Activated CD8-positive, alpha-beta memory T cell treated with anti-CD3 and anti-CD28 coated beads, Interleukin-2, amount 50 U/mL, for 4 hours (primary cell): ENCODE measurements at places on chromosomes 4 and X.

- DNase-seq: no peak
These were observed 95.5 kb downstream of the NSUN7 start for GRCh38 chr4:40845154-40845835.

GRCh38 chrX:134544513-134545151 lies 84.7 kb downstream of the HPRT1 start:
- no peak for DNase-seq

GRCh38 chr4:115323106-115323707 lies 209.8 kb upstream of the NDST4 start:
- DNase-seq: no peak

DNA sequence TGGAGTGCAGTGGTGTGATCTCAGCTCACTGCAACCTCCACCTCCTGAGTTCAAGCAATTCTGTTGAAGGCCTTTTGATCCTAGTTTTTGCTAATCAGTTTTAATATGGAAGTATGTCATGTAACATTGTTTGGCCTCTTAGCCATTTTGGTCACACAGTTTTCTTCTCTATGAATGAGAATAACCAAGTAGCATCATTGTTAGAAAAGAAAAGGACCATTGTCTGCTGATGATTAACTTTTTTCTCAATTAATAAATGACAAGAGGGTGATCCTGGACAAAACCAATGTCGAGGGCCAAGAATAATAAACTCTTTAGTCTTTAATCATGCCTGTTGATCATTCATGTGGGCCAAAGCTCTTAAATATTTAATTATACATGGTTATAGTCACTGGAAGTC lies 289.3 kb upstream of the MAGEB2 start:
- DNase-seq: no peak

GRCh38 chr4:10622728-10623127 lies 61.8 kb downstream of the CLNK start:
- no peak for DNase-seq

DNA sequence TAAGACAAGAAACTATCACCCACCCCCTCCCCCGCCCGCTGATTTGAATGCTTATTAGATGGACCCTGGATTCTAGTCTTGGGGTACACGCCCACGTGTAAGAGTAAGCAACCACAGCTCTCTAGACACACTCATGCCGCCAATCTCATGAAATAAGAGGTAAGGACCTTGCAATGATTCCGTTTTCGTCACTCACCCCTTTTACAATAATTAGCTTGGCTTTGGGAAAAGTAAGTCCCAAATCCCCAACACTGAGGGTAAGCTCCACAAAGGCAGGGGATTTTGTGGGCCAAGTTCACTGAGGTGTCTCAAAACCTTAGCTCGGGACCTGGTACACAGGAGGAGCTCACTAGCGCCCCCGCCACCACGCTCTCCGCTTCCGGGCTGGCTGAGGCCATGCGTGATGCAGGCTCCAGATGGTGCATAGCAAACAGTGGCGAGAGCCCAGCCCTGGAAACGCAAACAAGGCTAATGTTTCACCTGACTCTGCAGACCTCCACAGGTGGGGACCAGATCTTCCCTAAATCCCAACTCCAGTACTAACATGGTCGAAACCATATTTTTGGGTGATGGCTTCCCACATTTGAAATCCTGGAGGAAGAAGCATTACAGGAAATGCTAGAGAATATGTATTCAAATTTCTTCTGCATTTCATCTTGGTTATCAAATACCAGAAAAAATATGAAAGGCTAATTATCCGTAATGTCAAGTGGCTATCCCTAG lies 4.1 kb downstream of the PLAC8 start:
- DNase-seq: peak; percentile 88

GRCh38 chrX:85590638-85591037 lies 211.2 kb upstream of the POF1B start:
- DNase-seq: no peak

DNA sequence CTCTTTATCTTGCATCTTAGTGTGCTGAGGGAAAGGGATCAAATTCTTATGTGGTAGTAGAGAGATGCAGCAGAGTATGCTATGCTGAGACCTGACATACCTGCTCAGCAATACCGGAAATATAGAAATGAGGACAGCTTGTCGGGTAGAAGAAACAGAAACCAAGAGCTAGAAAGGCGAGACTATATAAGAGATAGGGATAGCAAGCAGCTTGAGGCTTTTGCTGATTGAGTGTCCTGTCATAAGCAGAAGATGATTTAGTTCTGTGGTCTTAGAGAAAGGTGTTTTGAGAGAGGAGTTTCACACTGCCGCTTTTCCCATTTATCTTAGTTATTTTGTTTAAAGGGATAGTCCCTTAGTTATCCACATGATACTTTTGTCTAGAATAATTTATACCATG lies 31.7 kb downstream of the USP9X start:
- DNase-seq: no peak

DNA sequence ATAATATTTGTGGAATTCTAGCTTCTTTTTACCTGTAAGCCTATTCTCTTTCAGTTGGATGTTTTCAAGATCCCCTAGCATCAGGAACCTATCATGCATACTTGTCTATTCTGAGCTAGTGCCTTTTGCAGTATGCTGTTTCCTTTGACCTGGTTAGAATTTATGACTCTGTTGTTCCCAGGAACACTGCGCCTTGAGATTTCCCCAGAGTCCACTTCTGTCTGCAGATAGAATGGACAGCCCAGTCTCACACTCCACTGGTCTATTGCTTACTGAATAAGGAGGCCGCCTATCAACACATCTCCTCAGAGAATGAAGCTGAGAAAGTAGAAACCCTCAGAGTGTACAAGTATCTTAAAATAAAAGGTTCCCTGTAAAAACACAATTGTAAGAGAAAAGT lies 465.1 kb upstream of the GALNTL6 start:
- DNase-seq: no peak

- no peak for DNase-seq
These were observed 166.6 kb upstream of the SLC7A11 start for GRCh38 chr4:138408758-138409157.

DNA sequence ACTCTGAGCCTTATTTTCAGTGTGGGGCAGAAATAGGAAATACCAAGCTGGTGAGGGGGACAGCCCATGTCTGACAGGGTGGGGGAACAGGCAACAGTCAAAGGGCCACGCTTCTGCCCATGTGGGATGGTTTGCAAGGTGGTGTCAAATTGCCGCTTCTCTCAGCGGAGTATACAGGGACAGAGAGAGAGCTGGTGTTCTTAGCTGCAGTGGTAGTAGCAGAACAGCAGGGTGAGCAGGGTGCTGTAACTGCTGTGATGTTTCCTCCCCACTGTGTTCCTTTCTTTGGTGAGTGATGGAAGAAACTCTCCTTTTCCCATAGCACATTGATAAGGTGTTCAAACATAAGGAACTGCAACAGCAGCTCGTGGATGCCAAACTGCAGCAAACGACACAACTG lies 37.9 kb downstream of the RBBP7 start:
- no peak for DNase-seq

DNA sequence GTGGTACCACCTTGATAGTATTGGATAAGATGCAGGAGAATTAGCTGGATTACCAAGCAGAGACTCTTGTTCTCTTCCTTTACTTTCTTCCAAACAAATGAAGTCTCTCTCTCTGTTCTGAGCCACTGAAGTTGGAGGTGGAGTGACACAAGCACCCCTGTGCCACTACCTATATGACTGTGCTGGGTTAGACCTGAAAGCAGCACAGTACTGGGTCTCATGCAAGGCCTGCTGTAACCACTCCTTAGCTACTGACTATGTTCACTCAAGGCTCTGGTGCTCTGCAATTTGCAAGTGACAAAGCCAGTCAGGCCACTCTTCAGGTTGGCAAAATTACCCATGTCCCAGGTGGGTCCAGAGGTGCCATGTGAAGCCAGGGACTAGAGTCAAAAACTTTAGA lies 389.6 kb upstream of the MAOA start:
- no peak for DNase-seq

GRCh38 chr4:101331017-101331416 lies 16.3 kb downstream of the PPP3CA start:
- no peak for DNase-seq

- DNase-seq: no peak
These were observed 86.1 kb downstream of the USP46 start for GRCh38 chr4:52572936-52573485.

DNA sequence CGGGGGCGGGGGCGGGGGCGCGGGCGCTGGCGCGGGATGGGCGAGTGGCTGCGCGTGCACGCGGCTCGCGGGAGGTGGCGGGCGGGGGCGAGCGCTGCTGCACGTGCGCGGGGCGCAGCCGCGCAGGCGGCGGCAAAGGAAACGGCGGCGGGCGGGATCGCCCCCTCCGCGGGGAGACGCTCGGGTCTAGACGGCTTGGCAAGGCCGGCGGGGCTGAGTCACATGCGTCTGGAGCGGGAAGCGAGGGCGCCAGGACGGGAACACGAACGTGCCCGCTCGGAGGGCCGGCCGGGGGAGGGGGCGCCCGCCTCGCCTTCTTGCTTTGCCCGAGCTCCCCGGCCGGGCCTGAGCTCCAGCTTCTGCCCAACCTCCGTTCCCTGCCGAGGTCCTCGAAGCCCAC lies 4.3 kb upstream of the HAUS7 start:
- DNase-seq: peak; percentile 61

GRCh38 chr4:145189981-145190380 lies 9.6 kb upstream of the OTUD4 start:
- DNase-seq: no peak

- peak; percentile 34 for DNase-seq
These were observed 557.6 kb upstream of the DIPK2B start for GRCh38 chrX:45758319-45758718.

GRCh38 chr4:112282860-112283667 lies 2.6 kb downstream of the TIFA start:
- DNase-seq: no peak

GRCh38 chr4:177427192-177427591 lies 15.0 kb downstream of the AGA start:
- no peak for DNase-seq

- no peak for DNase-seq
These were observed 246.3 kb downstream of the PPP3CA start for GRCh38 chr4:101101072-101101471.

- DNase-seq: no peak
These were observed 269.7 kb upstream of the PCDH7 start for GRCh38 chr4:30450474-30450873.

DNA sequence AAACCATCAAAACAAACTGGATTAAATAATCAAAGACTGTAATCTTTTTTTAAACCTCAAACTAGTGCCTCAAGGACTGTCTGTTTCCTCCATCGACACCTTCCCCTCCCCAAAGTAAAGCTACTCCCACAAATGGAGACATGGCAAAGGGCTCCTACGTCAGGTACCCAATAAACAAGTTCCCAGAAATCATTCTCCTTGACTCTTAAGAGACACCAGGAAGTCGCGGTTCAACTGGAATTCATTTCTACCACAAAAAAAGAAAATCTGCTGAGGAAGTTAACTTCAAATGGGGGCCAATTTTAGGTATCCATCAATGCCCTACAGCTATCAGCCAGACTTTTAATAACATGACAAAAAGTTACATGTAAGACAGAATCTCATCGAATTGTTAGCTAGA lies 2.5 kb downstream of the RPS4X start:
- no peak for DNase-seq

GRCh38 chrX:73289039-73289438 lies 74.4 kb upstream of the NAP1L2 start:
- DNase-seq: no peak

- no peak for DNase-seq
These were observed 550.9 kb upstream of the BOD1L1 start for GRCh38 chr4:14178421-14178820.

- DNase-seq: no peak
These were observed 139.6 kb downstream of the CRLF2 start for GRCh38 chrX:1072637-1073377.

DNA sequence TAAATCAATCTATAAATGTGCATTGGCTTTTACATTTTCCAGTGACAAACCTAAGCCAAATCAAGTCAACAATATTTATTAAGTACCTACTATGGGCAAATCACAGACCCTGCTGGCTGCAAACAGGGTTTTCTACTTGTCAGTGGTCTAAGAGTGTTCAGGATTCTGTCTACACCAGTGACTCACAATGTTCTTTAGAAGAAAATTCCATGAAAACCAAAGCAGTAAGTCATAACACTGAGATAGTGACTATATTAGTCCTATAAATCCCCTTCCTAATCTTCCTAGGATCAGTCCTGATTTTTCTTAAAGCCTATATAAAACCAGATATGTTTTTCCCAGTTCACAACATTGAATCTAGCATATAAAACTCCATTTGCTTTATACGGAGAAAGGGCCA lies 69.7 kb downstream of the PPP3CA start:
- no peak for DNase-seq

DNA sequence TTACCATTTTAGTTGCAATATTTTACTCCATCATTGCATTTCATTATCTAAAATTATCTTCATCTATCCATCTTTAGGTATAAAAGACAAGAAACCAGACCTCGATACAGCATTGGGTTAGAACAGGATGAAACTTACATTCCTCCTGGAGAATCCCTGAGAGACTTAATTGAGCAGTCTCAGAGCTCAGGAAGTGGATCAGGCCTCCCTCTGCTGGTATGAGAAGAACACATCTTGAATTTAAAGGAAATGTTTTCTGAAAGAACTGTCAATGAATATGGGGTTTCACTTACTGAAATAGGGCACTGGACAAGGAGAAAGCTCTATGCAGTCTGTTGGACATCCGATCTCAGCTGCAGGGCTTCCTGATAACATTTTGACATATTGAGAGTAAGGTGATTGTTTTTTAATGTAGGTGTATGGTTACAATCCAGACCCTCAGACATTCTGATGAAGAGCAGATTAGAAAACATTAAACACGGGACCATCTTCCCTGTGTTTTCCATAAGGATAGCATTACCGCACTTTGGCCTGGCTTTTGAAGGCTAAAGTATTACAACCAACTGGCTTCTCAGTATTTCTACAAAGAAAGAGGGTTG lies 367.2 kb downstream of the BMPR1B start:
- no peak for DNase-seq

- no peak for DNase-seq
These were observed 9.0 kb downstream of the ABCE1 start for GRCh38 chr4:145107126-145107525.

GRCh38 chr4:147492761-147493160 lies 11.9 kb downstream of the EDNRA start:
- DNase-seq: no peak

- DNase-seq: no peak
These were observed 241.0 kb upstream of the POF1B start for GRCh38 chrX:85620466-85620865.

DNA sequence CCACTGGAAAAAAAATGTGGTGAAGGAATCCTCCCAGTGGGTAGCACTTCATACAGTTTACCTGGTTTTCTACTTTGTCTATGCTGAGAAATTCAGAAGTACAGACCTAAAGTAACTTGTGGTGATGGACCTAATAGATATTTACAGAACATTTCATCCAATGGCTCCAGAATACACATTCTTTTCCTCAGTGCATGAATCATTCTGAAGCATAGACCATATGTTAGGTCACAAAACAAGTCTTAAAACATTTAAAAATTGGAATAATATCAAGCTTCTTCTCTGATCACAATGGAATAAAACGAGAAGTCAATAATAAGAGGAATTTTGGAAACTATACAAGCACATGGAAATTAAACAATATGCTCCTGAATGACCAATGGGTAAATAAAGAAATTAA lies 450.1 kb upstream of the INTU start:
- DNase-seq: no peak
